ENCODE measurements at places on chromosomes 12 and 14.

DNA sequence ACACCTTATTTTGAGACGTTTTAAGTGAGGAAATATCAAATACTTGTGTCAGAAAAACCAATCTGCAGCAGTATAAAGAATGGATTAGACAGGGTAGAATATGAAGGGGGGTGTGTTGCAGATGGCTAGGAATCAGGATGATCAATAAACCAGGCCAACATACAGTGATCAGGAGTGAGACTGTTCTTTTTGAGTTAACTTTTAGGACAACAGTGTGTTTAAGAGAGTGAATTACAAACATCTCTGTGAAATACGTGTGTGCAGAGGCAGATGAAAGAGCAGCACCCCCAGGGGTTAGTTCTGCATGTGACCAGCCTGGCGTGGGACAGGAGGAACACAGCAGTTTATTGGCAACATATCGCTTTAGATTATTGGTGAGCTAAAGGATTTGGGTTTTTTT is 10.6 kb upstream of the NRDE2 start:
- no peak for DNase-seq

DNA sequence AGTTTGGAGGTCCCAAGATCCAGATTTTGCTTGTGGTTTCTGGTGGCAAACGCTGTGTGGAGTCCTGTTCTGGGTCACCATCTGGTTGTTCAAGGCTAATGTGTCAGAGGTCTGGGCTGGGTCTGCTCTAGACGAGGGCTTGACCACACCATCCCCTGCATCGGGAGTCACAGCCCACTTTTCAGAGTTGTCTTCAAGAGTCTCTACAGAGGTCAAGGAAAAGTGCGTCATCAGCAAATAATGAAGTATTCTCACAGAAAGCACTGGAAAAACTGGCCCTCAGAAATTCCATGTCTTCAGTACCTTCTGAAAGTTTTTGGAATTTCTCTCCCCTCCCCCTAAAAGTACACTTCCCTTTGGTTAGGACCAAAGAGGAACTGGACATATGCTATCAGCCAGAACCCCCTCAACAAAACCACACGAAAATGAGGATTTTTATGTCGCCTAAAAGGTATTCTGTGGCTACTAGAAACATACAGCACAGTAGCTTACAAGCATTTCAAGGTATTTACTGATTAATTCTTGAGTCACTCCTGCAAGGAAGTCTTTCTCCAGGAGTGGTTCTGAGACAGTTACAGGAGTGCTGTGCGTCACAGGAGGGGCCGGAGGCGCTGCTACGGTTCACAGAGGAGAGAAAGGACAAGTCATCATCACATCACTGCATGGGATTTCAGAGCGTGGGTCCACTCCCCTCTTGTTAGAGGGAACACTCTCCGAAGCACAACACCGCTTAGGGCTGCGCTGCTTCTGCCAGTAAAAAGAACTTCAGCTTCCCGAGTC is 35.4 kb downstream of the RAD52 start:
- no peak for DNase-seq

- DNase-seq, result peak; percentile 44
Observed at GRCh38 chr14:76918256-76918781, 92.1 kb downstream of the LRRC74A start.

- DNase-seq, result no peak
Observed at GRCh38 chr14:99543370-99543769, 60.6 kb downstream of the CCDC85C start.

DNA sequence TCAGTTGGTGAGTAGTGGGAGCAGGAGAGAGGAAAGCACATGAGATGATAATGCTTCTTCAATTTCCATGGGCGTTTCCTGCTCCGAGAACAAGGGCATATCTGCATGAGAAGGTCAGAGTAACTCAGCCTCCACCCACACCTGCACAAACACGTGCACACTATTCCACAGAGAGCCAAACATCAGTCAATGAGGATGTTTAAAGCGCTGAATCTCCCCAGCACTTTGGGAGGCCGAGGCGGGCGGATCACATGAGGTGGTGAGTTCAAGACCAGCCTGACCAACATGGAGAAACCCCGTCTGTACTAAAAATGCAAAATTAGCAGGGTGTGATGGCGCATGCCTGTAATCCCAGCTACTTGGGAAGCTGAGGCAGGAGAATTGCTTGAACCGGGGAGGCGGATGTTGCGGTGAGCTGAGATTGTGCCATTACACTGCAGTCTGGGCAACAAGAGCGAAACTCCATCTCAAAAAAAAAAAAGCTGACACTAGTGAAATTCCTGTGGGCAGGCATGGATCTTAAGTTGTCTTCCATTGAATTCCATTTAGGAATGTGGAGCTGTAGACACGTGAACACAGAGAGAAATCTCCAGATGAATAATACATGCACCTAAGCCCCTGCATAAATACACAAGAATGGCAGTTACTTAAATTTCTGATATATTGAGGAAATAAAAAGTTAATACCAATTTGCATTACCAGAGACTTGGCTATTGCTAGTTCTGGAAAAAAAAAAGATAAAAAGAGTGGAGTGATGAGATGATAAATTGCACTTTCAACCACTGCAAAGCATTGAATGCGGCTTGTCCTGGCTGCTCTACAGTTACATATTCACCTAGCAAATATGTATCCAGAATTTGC is 1097.4 kb upstream of the TMEM132C start:
- DNase-seq, result no peak

- no peak for DNase-seq
Observed at GRCh38 chr12:3265406-3265805, 188.2 kb downstream of the TSPAN9 start.

DNA sequence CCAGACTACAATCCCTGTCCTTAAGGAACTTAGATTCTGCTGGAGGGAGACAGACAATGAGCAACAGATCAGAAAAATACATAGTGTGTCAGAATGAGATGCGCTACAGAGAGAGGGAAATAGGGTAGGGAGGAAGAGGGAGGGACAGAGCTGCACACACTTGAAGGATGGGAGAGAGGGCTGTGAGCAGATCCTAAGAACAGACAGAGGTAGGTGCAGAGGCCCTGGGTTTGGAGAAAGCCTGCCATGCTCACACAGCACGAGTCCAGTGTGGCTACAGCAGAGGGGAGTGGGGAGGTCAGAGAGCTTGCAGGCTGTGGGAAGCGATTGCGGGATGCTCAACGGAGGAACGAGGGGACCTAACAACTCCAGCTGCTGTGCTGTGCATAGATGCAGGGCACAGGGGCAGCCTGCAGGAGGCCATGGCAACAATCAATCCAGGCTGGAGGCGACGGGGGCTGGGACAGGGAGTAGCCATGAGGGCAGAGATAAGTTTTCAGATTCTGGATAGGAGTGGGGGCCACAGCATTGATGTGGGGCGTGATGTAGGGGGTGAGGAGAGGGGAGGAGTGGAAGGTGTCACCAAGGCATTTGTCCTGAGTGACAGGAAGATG is 20.7 kb downstream of the FAIM2 start:
- DNase-seq, result no peak
